ENCODE measurements at places on chromosomes 7 and 10.

DNA sequence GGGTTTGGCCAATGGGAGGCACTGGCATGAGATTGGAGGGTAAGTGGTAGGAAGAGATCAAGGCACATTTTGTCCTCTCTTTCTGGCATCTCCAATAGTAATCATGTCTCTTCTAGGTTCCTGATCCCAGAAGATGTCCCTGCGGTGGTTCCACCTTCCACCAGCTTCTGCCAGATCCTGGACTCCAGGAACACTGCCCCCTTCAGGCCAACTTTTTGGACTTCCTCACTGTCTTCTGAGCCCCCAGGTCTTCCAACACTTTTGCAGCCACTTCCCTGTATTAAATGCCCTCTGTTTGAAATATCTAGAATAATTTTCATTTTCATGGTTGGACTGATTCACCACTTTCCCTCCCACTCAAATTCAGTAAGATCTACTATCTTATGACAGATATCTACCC is 60.9 kb downstream of the BAMBI start:
- DNase-seq: no peak

GRCh38 chr10:3512263-3512662 is 272.7 kb downstream of the KLF6 start:
- DNase-seq: no peak

- DNase-seq: no peak
Observed at GRCh38 chr7:17910377-17910776, 29.9 kb downstream of the SNX13 start.

DNA sequence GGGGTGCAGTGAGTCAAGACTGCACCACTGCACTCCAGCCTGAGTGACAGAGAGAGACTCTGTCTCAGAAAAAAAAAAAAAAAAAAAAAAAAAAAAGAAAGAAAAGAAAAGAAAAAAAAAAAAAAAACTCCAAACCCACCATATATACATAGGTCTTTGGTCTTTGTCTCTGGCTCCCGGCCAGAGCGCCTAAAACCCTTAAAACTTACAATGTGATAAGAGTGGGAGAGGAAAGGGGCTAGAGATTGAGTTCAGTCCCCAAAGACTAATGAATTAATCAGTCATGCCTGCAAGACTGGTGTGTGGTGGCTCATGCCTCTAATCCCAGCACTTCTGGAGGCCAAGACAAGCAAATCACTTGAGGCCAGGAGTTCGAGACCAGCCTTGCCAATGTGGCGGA is 6.8 kb upstream of the NFE2L3 start:
- DNase-seq: no peak
